ENCODE measurements at places on chromosomes 4 and X. TPM values are rescaled to one million over a fixed set of nuclear protein-coding genes. Genes with fewer than 3 reads are reported as not detected.

- DNase-seq: no peak
Measured at GRCh38 chr4:107935246-107935645, 3.9 kb downstream of the CYP2U1 start.

ARHGAP24 gene
- total RNA-seq: 5.2 TPM

GRCh38 chr4:113444386-113444785 is 317.2 kb downstream of the CAMK2D start:
- DNase-seq: no peak

GRCh38 chr4:87875191-87875590 is 42.4 kb downstream of the MEPE start:
- DNase-seq: no peak

- no peak for DNase-seq
Measured at GRCh38 chr4:118141240-118141639, 107.0 kb downstream of the NDST3 start.

TRPC5OS gene
- not detected for total RNA-seq
